Type B pancreatic cell (in vitro differentiated cells): ENCODE measurements at places on chromosomes 16 and 17. TPM values are rescaled to one million over a fixed set of nuclear protein-coding genes. Genes with fewer than 3 reads are reported as not detected.

GRCh38 chr17:2292100-2292499, 11.5 kb downstream of the SMG6 start:
- no peaks in the 10 kb centered on the region for H3K27me3 ChIP-seq
- no peak overlapping the region for H3K27ac ChIP-seq
- no peak for DNase-seq
- H3K4me3 ChIP-seq: no peak overlapping the region
- H3K36me3 ChIP-seq: peaks cover 46% of the 10 kb centered on the region
- peaks cover 11% of the 10 kb centered on the region for H3K4me1 ChIP-seq

DNA sequence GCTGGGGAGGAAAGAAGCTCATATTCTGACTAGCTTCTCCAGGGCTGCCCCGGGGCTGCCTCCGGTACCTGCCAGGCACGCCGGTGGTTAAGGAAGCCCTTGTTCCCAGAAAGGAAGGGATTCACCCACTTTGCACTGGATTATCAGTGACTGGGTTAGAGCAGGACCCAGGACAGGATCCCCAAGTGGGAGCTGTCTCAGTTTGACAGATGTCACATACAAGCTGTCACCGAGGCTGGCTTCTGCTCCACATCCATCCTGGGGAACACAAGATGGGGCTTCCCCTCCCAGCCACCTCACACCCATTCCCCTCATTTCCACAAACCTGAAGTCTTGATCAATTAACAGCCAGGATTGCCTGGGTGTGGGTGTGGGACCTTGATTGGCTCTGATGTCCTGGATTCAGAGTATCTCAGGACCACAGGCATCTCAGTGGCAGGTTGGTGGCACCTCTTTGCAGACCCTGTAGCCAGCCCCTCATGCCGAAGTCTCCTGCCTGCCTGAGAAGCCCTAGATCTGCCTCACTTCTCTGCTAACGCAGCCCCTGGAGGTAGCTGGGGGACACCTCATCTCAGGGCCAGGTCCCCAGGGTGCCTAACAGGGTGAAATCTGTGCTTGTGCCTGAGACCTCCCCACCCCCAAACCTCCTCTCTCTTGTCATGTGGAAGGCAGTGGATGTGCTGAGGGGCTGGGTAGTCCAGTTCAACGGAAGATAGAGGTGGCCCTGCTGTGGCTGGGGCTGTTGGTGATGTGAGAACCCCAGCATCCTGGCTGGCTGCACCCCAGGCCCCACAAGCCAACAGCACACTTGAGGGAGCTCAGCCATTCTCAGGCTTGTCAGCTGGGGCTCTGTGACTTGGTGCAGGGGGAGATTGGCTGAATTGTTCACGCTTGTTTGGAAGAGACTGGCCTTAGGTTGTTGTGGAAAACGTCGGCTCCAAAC, 1.4 kb downstream of the CACNG5 start:
- H3K27ac ChIP-seq: no peak overlapping the region
- no peaks in the 10 kb centered on the region for H3K4me1 ChIP-seq
- H3K36me3 ChIP-seq: no peaks in the 10 kb centered on the region
- peaks cover 71% of the 10 kb centered on the region for H3K27me3 ChIP-seq

DNA sequence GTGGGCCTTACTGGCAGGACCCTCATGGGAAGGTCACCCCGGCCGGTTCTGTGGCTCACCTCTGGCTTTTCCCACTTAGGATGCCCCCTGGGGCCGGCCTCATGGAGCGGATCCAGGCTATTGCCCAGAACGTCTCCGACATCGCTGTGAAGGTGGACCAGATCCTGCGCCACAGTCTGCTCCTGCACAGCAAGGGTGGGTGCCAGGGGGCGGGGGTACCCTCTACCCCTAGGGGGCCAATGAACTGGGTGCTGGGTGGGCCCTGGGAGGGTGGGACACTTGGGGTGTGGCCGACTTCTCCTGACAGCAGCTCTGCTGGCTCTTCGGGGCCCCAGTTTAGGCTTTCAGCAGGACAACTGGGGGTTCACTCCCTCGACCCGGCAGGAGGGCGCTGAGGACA, 34.3 kb downstream of the MGAT5B start:
- H3K27me3 ChIP-seq: peaks cover 3% of the 10 kb centered on the region
- H3K4me3 ChIP-seq: no peak overlapping the region
- H3K4me1 ChIP-seq: no peaks in the 10 kb centered on the region
- H3K36me3 ChIP-seq: peaks cover 2% of the 10 kb centered on the region

DNA sequence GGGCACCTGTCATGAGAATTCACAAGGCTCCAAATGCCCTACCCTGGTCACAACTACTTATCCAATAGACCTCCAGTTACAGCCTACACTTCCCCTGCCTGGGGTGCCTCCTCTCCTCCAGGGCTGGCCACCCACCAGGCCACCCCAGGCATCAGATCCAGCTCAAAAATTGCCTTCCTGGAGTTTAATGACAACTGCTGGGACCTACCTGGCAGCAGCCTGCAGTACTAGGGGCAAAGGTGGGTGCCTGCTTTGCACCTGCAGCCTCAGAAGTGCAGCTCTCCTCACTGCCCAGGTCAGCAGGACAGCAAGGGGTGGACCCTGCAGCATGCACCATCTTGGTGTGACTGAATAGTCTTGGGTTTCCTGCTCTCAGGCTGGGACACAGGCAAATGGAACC, 3.6 kb downstream of the GP1BA start:
- no peak for DNase-seq
- no peak overlapping the region for H3K4me3 ChIP-seq

CAVIN1 gene
- total RNA-seq: 21.9 and 49.0 TPM in 2 replicates
